ENCODE measurements at places on chromosomes 2 and 18.

DNA sequence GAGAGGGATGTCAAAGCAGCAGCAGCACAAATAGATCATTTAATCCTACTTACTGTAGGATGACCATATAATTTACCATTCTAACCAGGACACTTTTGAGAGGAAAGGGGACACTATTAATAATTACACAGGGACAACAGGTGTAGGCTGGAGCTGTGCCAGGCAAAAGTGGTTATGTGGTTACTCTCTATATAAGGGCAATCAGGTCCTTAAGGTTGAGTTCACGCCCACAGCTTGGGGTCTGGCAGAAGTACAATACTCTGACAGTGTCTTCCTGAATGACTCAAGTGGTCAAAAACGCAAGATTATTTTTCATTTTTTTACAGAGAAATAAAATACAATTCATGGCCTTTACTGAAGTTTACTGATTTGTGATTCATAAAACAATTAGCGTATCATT is 2.8 kb downstream of the PREPL start:
- no peak for DNase-seq

DNA sequence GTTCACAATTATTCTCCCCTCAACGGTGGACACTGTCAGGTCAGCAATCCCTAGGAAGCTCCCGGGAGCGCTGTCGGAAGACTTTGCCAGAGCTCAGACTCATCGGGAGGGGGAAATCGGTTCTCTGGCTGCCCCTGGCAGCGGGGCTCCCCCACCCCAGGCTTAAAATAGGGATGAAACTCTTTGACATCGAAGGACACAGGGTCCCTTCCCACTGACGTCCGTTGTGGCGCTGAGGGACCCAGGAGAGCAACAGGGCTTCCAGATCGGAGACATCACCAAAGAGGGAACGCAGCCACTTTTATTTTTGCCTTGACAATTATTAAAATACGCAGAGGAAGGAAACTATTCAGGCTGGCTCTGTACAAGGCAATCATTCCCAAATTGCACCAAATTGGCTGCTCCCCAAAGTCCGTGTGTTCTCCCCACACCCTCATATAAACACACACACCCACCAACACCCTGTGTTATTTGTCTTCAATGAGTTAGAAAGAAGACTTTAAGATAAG is 249.0 kb downstream of the CDH20 start:
- no peak for DNase-seq

GRCh38 chr2:161103451-161103831 is 56.8 kb upstream of the TANK start:
- no peak for DNase-seq

DNA sequence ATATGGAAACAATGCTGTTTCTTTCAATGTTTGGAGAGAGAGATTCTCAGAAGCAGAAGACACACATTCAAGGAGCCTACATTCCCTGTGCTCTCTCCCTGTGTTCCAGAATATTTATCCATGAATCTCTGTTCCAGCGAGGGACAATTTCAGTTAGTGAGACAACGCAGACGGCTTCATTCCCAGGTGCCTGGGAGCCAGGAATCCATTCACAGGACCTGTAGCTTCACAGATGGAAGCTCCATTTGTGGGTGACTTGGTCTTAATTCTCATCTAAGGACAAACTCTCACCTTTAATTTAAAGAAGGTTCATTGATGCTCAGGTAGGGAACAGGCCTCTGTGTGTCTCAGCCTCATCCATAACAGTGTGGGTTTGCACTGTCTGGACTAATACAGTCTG is 1156.6 kb downstream of the RPIA start:
- DNase-seq = no peak

DNA sequence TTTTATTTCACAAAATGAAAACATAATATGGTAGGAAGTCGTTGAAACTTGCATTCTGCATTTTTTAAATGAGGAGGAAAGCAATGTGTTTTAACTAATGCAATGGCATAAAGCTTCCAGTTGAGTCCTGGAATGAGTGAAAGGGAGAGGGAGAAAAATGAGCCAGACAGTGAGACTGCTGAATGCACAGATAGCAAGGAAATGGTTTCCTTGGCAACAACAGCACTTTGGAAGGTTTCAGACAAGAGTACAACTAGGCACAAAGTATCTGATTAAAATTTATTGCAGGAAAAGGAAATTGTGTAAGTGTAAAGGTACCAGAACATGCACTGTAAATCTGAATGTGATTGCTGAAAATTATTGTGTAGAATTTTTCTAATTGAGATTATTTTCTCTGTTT is 320.1 kb upstream of the KYNU start:
- DNase-seq = no peak

- no peak for DNase-seq
These were observed 36.2 kb downstream of the AMER3 start for GRCh38 chr2:130791617-130791939.

GRCh38 chr18:22320771-22321170 is 96.9 kb downstream of the CTAGE1 start:
- DNase-seq = no peak

DNA sequence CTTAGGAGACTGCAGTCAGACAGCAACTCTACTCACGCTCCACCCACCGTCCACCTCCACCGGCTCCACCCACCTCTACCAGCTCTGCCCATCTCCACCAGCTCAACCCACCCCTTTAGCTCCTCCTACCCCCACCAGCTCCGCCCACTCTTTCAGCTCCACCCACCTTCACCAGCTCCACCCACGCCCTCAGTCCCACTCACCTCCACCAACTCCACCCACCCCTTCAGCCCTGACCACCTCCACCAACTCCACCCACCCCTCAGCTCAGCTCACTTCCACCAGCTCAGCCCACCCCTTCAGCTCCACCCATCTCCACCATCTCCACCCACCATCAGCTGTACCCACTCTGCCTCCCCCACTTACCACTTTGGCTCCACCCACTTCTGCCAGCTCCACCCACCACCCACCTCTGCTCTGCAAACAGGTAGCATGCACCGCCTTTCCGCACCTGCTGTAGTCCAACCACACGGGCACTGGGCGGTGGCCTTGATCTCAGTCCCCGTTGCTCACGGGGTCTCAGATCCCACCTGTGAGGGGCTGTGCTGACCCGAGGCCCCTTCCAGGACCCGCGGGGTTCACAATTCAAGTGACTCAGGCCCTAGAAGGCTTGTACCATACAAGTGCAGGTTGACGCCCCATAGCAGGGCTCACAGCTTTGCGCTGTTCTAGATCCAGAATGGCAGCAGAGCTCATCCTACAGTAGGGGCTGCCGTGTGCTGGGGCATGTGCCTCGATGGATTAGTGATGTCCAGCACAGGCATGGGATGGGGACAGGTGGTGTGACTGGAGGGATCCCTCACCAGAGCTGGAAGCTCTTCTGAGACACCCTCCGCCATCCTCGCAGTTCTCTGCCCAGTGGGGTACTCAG is 77.2 kb upstream of the OTOS start:
- DNase-seq = no peak

- no peak for DNase-seq
These were observed 636 bp downstream of the ARL4C start for GRCh38 chr2:234496055-234496834.

GRCh38 chr2:181594322-181594721 is 62.6 kb downstream of the CERKL start:
- no peak for DNase-seq

DNA sequence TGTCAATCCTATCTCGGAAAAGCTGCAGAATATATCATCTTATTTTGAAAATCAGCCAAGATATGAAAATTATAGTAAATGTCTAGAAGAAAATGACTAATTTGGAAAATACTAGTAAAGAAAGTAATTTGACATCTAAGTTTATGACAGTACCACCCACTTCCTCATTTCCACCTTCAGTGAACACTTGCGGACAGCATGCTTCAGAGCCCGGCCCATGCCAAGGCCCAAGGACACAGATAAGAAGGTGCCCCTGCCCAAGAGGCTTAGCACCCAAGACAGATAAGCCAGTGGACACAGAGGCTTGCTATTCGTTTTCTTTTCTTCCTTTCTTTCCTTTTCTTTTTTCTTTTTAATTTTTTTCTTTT is 4.8 kb upstream of the KCNG2 start:
- DNase-seq = no peak

GRCh38 chr18:3305933-3306332 is 44.0 kb downstream of the MYL12B start:
- DNase-seq = no peak

DNA sequence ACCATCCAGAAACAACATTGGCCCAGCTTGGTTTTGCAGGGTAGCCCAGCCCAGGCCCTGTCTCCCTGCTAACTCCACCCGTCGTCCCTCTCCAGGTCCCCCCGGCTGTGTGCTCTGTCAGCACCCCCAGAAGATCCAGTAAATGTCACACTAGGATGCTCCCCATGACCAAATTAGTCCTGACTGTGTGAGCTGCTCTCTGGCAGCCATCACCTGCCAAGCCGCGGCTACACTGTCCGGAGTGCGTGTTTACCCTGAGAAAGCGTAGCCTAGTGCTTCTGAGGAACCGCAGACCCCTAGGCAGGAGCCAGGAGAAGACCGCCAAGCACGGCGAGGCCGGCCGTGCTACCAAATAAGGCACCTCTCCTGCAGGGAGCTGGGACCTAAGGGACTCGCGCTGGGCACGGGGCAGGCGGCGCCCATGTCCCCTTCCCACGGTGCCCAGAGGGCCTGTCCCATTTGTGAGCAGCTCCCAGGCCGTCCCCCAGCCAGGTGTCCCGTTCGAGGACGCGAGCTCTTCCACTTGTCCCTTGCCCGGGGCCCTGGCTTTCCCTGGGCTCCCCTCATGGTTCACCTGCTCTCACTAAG is 849.9 kb downstream of the RNF144A start:
- DNase-seq = no peak

- no peak for DNase-seq
These were observed 1424.0 kb upstream of the PIK3C3 start for GRCh38 chr18:40531051-40531450.

- no peak for DNase-seq
These were observed 113.3 kb downstream of the KIAA1328 start for GRCh38 chr18:36942264-36942663.

- DNase-seq = no peak
These were observed 139.7 kb downstream of the EHBP1 start for GRCh38 chr2:62845256-62845655.

DNA sequence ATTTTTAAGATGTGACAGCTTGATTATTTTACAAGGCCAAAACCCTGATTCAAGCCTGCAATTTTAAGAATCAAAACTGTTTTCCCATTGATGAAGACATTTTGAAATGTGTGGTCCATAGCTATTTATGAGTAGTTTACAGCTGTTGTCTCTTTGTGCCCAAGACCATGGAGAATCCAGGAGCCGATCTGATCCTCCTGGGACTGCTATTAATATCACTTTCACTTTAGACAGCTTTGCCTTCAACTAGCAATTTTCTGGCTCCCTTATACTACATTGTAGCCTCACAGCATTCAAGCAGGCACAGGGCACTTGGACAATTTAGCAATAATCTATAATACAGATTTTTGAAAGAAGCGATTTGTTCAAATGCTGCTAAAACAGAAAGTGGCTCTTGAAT is 172.9 kb downstream of the SLC8A1 start:
- no peak for DNase-seq

DNA sequence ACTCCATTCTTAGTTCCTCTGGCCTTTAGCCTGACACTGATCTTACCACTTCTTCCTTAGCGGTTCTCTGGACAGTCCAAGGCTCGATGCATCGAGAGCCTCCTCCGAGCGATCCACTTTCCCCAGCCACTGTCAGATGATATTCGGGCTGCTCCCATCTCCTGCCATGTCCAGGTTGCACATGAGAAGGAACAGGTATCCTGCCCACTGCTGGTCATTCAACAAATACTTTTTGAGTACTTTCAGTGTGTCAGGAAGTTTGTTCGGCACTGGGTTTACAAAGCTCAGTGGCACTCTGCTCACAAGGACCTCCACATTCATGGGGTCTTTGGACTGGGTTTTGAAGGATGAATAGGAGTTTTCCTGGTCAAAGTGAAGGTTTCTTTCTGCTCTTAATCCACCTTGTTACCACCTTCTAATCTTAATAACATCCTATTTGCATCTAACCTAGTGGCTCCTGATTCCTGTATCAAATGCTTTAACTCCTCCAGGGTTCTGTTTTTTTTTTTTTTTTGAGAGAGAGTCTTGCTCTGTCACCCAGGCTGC is 25.8 kb downstream of the GCKR start:
- DNase-seq = no peak

DNA sequence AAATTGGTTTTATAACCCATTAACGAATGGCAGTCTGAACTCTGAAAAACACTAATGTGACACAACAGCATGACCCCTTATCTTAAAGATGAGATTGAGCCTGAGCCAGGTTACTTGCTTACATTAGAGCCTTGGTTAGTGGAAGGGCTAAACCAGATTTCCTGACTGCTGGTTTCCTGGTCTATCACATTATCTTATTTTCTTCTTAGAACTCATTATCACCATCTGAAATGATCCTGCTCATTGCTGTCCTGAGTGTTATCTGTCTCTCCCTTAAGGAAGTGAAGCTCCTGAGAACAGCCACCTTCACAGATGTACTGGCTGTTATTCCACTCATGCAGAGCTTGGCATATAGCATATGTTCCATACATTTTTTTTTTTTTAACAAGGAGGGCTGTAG is 9.0 kb upstream of the NRP2 start:
- DNase-seq = no peak

GRCh38 chr18:62974928-62975675 is 259.8 kb downstream of the PHLPP1 start:
- no peak for DNase-seq
